T-cell (primary cell): ENCODE measurements at places on chromosomes 2 and 18. TPM values are rescaled to one million over a fixed set of nuclear protein-coding genes. Genes with fewer than 3 reads are reported as not detected.

Gene NR4A2
- total RNA-seq, result 226 TPM

Gene ARID5A
- total RNA-seq, result 116 TPM

Gene CLIP4
- total RNA-seq, result 43.3 TPM

Gene UGT1A3
- total RNA-seq, result not detected

Gene SCTR
- total RNA-seq, result not detected

Gene UPP2
- total RNA-seq, result not detected

Gene KCNS3
- total RNA-seq, result 0.22 TPM

Gene CNRIP1
- total RNA-seq, result not detected

Gene PLGLB1
- total RNA-seq, result 12.9 TPM

Gene ACTG2
- total RNA-seq, result not detected

Gene CD8A
- total RNA-seq, result 160 TPM

Gene ANO7
- not detected for total RNA-seq

Gene CASP10
- total RNA-seq, result 23.3 TPM

Gene ERCC3
- 60.6 TPM for total RNA-seq

Gene KLHL30
- not detected for total RNA-seq

Gene RASGRP3
- 7.0 TPM for total RNA-seq

Gene CLASP1
- total RNA-seq, result 67.5 TPM

Gene UGT1A10
- not detected for total RNA-seq

Gene UGT1A5
- total RNA-seq, result not detected

Gene IKZF2
- 64.1 TPM for total RNA-seq

Gene DLGAP1
- 0.25 TPM for total RNA-seq

Gene NEUROD1
- not detected for total RNA-seq

Gene TMEFF2
- not detected for total RNA-seq

Gene KLHL14
- total RNA-seq, result 0.35 TPM

Gene PROM2
- total RNA-seq, result 0.30 TPM

Gene DYSF
- total RNA-seq, result 0.56 TPM

Gene PTPN2
- total RNA-seq, result 44.8 TPM

Gene UGT1A4
- total RNA-seq, result not detected

Gene PIEZO2
- 0.05 TPM for total RNA-seq

Gene CYP27A1
- 0.89 TPM for total RNA-seq

Gene CRACDL
- total RNA-seq, result 0.23 TPM

Gene FBXO48
- 4.5 TPM for total RNA-seq

Gene RTP5
- total RNA-seq, result 0.26 TPM
